HuH-7.5 (cell line): ENCODE measurements at places on chromosomes 3 and 15.

- no peak for DNase-seq
Measured at GRCh38 chr15:80289528-80290495, 37.8 kb upstream of the CTXND1 start.

- DNase-seq: no peak
Measured at GRCh38 chr15:43941555-43941954, 114.8 kb downstream of the WDR76 start.

GRCh38 chr3:145900056-145900829, 260.7 kb downstream of the PLOD2 start:
- DNase-seq: no peak

GRCh38 chr15:56553486-56553885, 88.5 kb upstream of the MNS1 start:
- DNase-seq: no peak

GRCh38 chr15:29058903-29059539, 173.2 kb downstream of the APBA2 start:
- no peak for DNase-seq

DNA sequence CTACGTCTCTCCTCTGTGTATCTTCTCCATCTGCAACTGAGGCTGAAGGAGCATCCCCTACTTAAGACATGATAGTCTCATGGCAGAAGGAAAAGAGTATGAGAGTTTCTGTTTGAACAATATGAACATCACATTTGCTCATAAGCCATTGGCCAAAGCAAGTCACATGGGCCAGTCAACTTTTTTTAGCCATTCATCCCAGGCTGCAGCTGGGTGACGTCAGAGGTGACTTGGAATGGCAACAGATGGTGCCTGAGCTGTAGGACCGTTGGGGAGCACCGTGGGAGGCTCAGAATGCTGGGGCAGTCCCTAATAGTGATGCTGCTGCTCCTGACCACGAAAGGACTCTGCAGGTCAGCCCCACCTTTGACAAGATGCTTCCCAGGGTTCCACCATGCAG, 58.7 kb downstream of the CRTC3 start:
- no peak for DNase-seq

- no peak for DNase-seq
Measured at GRCh38 chr3:183844606-183845005, 19.2 kb upstream of the MAP6D1 start.

DNA sequence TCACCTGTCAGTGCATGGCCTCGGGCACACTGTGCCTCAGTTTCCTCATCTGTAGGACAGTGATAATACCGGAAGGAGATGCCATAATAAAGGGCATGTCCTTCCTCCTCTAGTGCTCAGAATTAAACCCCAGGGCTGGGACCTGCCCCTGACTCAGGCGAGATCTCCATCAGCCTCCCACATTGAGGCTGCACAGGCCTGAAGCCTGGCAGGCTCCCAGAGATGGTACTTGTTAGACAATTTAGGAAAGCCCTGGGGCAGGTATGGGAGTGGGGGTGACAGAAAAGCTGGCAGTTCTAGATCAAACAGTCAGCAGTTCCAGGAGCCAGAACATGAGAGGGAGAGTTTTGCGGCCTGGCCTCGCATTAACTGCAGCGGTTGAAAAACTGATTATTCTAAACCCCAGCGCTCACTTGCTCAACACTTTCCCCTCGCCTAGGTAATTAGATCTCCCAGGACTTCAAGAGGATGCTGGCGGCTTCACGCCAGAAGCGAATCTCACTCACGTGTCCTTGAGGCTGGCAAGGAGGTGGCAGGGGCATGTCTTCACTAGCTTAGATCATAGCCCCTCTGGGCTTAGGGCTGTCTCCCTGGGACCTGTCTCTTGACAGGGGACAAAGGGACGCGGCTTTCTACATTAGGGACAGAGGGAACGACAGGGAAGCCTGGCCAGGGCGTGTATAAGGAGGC, 73.1 kb downstream of the ATP2B2 start:
- no peak for DNase-seq

DNA sequence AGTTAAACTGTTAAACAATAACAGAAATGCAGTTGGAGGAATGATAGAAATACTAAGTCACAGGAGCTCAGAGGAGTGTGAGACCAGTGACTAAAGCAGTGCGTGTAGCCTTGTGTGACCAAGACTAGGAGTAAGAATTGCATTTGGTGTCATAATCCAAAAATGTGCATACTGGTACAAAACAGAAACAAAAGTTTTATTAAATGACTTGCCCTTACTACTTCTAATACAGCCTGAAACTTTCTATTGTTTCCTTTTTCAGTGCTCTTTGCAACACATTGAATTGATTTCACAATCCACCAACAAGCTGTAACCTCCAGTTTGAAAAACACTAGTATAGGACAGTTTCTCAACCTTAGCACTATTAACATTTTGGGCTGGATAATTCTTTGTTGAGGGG, 17.1 kb downstream of the SNX1 start:
- no peak for DNase-seq

GRCh38 chr3:86723433-86723832, 267.5 kb downstream of the VGLL3 start:
- DNase-seq: no peak

GRCh38 chr15:75109736-75110130, 86.3 kb downstream of the PPCDC start:
- DNase-seq: no peak

DNA sequence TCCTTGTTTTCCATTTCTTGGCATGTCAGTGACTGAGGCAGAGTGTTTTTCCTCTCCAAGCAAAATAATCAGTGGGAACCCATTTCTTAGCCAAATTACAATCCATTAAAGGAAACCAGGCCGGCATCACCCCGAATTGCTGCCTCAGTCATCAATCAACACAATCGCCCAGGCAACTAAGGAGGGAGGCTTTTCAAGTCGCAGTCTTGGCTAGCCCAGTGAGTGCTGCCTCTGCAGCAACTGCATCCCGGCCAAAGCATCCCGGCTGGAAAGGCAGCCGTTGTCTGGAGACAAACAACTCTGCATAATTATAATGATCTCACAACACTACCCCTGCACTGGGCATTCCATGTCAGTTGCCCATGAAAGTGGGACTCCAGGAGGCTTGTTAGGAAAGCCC, 213.5 kb upstream of the PRICKLE2 start:
- no peak for DNase-seq

GRCh38 chr3:119873646-119874045, 91.7 kb downstream of the NR1I2 start:
- no peak for DNase-seq

GRCh38 chr3:183069086-183069485, 30.2 kb downstream of the MCCC1 start:
- DNase-seq: no peak

- no peak for DNase-seq
Measured at GRCh38 chr3:156149876-156150275, 29.5 kb downstream of the KCNAB1 start.

DNA sequence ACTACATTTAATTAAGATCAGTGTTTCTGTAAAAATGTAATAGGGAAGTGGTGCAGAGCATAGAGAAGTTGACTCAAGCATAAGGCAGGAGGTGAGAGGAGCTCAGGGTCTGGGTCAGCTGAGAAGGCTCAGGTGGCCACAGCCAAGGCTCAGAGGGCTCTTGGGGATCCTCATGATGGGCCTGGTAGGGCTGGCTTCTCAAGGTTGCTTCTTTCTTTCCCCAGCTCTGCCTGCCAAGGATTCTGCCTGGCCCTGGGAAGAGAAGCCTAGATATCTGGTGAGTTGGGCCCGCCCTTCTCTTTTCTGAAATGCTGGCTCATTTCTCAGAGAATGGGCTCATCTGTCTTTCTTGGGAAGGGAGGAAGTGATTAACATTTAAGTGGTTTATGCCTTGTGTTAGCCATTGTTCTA, 6.5 kb downstream of the ZNF589 start:
- no peak for DNase-seq

GRCh38 chr3:183434992-183435391, 6.6 kb upstream of the MCF2L2 start:
- no peak for DNase-seq

GRCh38 chr3:170697908-170698307, 112.0 kb upstream of the SLC7A14 start:
- DNase-seq: no peak

GRCh38 chr15:85723960-85724945, 70.5 kb downstream of the KLHL25 start:
- no peak for DNase-seq

DNA sequence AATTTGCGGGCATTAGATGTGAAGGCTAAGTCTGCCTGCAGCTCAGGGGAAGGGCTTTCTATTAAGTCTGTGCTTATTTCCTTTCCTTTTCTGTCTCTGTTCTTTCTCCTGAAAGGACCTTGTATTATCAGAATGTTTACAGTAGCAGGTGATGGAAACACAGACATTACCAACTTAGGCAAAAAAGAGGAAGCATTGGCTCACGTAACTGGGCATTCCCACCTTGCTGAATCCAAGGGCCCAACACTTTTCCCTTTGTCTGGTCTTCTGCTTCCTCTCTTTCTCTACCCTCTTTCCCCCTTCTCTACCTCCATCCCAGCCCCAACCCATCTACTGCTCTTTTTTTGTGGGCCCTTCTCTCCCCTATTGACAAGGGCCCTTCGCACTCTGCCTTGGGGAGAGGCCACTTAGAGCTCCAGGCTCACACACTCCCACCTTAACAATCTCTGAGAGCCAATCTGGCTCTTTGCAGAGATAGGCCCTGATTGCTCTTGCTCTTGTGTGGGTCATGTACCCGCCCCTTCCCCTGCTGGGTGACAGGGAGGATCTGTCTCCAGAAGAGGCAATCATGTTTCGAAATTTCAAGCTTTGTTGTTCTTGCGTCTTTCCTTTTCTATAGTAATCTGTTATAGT, 35.0 kb downstream of the ACAA1 start:
- no peak for DNase-seq

DNA sequence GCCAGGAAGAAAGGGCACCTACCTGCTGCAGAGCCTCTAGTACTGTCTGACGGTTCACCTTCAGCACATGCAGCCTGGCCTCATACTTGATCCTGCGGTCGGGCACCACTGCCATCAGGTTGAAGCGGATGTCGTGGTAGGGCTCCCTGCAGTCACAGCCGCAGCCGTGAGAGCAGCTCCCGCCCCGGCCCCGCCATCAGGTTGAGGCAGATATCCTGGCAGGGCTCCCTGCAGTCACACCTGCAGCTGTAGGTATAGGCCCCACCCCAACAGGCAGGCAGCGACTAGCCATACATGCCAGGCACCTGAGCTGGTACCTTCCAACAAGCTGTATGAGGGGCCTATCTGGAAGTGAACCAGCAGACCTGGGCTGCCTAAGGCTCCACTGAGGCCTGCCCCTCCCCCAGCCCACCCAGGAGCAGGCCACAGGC, 38.7 kb downstream of the SEMA3G start:
- DNase-seq: no peak

GRCh38 chr15:27768732-27769475, 330.2 kb downstream of the OCA2 start:
- no peak for DNase-seq

- no peak for DNase-seq
Measured at GRCh38 chr3:19347671-19348070, 199.4 kb downstream of the KCNH8 start.

DNA sequence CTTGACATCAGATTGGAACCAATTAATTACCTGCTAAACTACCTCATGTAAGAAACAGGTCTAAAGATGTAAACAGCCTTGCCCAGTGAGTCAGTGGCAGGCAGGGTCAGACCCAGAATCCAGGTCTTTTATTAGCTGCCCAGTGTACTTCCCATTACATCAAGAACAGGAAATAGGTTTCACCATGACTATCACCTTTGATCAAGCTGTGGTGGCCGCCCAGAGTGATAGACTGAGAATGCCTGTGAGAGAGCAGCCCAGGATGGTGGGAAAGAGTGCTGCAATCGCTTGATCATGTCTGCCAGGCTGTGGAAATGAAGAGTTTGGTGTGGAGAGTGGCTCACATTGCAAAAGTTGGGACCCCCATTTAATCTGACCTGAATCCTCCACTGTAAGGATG, 61.3 kb upstream of the PIAS1 start:
- DNase-seq: no peak

- DNase-seq: no peak
Measured at GRCh38 chr3:147613725-147614124, 204.6 kb downstream of the ZIC1 start.

- no peak for DNase-seq
Measured at GRCh38 chr3:169666376-169667165, 3.1 kb upstream of the MECOM start.

- DNase-seq: no peak
Measured at GRCh38 chr15:99630607-99631131, 64.9 kb downstream of the MEF2A start.

GRCh38 chr3:126781889-126782491, 78.0 kb downstream of the CHCHD6 start:
- no peak for DNase-seq

- DNase-seq: no peak
Measured at GRCh38 chr3:36840453-36840921, 76.1 kb upstream of the DCLK3 start.

DNA sequence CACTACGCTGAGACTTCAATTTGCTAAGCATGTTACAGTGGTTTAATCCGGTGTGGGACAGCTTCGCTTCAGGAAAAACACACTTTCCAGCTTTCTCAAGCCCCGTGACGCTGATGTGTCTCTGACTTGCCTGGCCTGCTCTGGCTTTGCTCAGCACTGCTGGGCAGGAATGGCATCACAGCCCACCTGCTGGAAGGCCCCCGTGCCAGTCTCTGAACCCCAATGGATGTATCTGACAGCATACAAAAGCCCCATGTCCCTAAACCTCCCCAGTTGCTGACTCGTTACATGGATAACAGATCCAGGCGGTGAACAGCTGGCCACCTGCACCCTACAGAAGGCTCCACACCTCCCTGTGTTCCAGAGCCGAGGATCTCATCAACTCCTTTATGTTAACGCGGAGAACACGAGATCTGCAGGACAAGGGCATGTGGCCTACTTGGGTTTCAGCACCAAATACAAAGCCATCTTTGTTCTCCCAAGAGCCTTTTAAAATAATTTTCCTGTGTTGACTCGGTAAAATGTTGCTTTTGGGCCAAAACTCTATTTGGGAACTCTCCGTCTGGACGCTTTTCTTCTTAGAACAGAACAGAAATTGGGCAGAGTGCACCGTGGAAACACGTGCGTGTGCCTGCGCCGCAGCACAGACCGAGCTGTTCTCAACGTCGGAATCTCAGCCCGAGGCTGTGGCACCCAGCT, 61.4 kb downstream of the ATP10A start:
- no peak for DNase-seq

- DNase-seq: no peak
Measured at GRCh38 chr3:105793040-105793439, 75.8 kb downstream of the CBLB start.

GRCh38 chr3:152836269-152836668, 1.3 kb downstream of the P2RY1 start:
- no peak for DNase-seq
